ENCODE measurements at places on chromosomes 2 and 18.
A peak's percentile ranks its signal among the peaks of the same experiment; 100 is the strongest.

- DNase-seq = no peak
Measured at GRCh38 chr2:222739939-222740338, 68.5 kb downstream of the MOGAT1 start.

DNA sequence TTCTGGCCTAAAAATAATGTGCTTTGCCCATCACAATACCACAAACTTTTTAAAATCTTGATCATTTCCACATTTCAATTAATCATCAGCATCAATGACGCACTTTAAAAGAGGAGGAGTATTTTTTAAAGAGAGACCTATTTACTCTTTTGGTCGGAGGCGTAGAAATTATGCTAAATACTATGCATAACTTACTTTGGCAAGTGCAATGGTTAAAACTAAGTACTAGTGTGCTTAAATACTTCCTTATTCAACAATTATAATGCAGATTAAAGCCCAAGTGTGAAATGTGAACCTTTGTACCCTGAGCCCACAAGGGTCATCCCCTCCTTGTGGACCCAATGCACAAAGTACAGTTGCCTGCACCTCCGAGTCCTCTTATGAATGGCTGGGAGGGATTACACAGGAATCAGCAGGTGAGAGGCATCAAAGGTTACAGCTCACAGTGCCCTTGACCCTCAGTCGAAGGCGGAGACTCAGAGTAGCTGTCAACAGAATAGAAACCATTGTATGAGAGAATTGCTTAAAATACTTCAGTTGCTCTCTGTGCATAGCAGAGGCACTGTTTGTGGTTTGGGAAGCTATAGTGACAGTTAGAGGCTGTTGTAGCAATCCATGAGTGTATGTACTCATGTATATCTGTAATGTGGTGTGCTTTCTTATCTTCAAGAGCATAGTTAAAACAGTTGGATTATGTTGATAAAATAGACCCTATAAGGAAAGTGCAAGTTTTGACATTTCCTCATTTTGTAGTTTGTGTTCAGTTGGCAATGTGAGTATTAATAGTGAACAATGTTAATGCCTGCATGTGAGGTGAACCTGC, 151.7 kb upstream of the ITGA4 start:
- no peak for DNase-seq

GRCh38 chr2:220078439-220078838, 451.0 kb downstream of the SLC4A3 start:
- DNase-seq = no peak

- no peak for DNase-seq
Measured at GRCh38 chr2:216485745-216486144, 12.9 kb upstream of the RPL37A start.

DNA sequence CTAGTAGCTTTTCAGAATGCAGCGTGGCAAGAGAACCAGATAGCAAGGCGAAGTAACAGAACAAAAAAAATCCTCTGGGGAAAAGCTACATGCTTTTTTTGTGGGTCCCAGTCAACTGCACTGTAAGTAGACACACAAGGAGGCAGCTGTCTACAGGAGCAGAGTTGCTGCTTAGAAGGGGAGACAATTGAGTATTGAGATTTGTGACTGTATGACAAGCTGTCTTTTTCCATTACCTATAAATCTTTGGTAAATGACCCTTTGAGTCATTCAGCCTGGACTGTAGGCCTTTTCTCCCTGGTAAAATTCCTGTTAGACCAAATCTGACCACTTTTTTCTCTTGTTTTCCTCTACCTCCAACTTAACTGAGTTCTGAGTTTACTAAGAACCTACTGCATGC, 144.1 kb upstream of the FOSL2 start:
- no peak for DNase-seq

- no peak for DNase-seq
Measured at GRCh38 chr2:53867773-53868172, 8.0 kb upstream of the GPR75 start.

GRCh38 chr2:162242586-162243280, 512 bp downstream of the FAP start:
- DNase-seq = no peak

DNA sequence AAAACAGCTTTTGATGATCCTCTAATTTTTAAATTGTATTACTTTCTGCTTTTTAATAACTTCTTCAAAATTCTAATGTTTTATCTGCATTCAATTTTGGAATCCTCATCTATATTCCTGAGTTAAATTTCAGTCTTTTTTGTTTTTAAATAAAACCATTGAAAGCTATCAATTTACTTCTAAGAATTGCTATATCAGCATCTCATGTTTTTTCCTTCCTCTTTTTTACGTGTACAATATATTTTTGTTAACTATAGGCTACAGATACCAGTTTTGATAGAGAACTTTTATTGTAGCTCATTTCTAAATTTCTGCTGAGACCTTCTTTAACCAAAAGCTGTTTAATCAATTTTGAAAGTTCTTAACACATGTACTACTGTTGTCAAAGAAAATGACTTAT, 84.5 kb downstream of the SS18 start:
- DNase-seq = no peak

GRCh38 chr2:109143214-109144187, 14.5 kb downstream of the SH3RF3 start:
- DNase-seq = no peak

DNA sequence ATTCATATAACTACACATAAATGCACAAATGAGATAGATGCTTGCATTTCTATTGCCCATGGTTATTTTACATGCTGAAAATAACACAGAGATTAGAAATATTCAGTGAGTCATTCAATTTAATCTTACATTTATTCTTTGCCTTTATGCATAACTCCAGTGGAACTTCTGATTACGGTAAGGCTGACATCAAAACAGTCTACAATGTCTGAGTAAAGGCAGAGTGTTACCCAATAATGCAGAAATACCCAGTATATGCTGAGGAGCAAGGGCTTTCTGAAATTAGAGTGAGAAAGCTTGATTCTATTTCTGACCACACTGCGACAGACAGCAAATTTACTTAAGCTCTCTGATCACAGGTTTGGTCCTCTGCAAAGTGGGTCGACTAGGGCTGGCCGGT, 9.2 kb downstream of the NMI start:
- DNase-seq = no peak

GRCh38 chr2:100817388-100817985, 2.5 kb upstream of the NPAS2 start:
- DNase-seq = no peak

DNA sequence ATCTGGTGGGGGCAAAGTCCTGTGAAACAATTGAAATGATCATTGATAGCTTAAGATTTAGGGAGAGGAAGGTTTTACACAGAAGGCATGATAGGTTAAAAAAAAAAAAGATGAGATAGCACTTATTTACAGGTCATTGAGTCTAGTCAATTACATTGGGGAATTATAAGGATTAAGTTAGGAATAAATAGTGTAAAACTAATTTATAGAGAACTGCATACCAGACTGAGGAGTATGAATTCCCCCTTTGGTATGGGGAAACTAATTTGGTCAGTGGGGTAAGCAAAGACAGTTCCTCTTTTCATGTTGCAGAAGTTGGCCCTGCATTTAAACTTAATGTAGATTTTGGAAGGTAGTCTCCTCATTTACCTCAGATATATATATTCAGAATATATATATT, 10.8 kb downstream of the GLS start:
- DNase-seq = no peak

DNA sequence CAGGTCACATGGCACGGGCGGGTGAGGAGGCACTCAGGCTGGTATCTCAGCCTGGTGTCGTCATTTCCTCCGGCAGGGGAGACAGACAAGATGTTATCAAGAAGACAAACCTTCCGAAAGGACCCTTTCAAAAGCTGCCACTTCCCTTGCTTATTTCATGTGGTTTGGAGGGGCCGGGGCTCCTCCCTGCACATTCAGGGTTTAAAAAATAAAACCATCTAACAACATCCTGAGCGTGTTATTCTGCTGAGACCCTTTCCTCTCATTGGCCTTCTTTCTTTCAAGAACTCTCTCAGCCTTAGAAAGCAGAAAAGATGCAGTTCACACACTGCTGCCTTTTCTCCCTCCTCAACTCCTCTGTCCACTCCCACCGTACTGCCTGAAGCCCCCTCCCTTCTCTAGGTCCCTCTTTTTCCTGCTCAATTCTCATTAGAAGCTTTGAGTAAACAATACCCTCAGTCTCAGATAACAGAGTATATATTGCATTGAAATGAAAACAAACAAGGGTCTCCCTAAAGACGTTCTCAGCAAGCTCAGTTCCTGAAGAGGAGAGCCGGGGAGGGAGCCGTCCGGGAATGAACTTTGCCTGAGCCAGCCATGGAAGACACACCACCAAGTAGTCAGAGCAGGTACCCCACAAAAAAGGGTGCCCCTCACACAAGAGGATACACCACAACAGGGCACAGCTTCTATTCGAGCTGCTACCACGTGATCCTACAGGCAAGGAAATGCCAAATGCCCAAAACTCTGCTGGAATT, 9.7 kb downstream of the SMAD7 start:
- no peak for DNase-seq

DNA sequence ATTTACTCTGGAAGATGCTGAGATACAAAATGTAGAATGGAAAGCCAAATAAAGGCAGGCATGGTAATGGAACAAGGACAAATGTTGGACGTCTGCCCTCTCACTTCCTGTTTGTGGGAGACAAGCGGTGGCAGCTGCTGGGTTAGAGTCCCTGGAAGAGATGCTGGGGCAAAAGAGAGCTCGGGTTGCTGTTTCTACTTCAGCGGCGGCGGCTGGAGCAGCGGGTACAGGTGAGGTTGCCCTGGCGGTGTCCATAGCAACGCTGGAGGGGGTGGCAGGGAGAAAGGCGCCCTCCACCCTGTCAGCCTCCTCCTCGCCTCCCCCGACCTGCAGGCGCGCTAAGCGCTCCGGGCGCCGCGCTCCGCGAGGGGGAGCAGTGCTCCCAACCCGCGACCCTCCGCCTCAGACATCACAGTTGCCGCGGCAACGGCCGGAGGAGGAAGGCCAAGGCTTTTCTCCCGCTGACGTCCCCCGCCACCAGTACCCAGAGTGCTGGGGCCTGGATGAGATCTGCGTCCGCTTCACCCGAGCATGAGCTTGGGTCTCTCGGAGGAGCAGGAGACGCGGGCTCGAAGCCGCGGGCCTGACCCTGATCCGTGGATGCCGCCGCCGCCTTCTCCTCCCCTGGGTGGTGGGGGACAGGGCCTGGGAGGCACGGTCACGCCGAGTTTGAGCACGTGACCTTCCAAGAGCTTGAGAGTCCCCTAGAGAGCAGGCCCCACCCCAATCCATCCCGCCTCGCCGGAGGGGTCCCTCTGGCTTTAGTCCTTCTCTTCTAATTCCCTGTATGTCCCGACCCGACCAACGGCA, 65.6 kb downstream of the NOL4 start:
- peak; percentile 3 for DNase-seq

GRCh38 chr2:175282886-175283285, 101.4 kb upstream of the ATP5MC3 start:
- no peak for DNase-seq

DNA sequence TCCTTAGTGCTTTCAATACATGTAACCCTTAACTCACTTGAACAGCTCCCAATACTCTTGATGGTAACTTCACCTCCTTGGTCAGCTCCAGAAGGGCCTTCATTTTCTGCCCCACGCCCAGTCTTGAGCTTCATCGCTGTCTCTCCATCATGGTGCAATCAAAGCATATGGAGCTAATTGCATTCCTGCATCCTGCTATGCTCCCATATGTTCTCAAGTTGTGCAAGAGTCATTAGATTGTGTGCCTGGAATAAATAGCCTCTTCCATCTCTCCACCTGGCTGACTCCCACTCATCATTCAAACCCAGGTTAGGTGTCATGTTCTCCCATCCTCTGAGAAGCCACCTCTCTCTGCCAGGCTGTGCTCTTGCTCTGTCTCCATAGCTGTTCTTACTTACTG, 364.5 kb upstream of the RGPD4 start:
- no peak for DNase-seq

DNA sequence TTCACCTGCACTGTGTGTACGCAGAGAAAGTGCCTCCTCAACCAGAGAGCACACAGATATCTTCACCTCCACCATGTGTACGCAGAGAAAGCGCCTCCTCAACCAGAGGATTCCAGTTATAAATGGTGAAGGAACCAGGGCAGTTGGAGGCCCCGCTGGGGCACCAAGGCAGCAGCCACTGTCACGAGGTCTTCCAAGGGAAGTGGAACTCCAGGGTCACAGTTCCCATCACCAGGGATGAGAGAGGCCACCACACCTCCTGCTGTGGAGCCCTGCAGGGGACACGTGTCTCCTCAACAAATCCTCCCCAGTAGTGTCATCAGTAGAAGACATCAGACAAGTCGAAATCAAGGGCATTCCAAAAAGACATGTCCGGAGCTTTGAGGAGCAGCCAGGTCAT, 28.2 kb upstream of the NFATC1 start:
- DNase-seq = no peak

- no peak for DNase-seq
Measured at GRCh38 chr2:142875652-142876051, 1.8 kb upstream of the KYNU start.

- DNase-seq = no peak
Measured at GRCh38 chr2:128219891-128220290, 98.8 kb downstream of the HS6ST1 start.

GRCh38 chr2:158723181-158723838, 71.8 kb upstream of the DAPL1 start:
- DNase-seq = no peak

DNA sequence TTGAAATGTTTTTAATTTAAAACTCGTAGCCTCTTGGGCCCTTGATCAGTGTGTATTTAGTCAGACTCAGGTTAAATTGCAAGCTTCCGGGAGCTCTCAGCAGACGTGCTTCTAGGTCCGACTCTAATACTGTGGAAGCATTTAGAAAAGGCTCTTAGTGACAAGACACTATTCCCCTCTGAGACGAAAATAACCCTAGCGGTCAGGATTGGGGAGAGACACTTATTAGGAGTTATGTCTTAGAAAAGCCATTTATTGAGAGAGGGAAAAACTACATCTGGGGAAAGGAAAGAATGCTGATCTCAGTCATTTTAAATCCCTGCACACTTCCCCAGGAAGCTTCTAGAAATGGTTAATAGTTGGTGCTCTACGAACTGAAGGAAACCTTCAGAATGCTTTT, 110.5 kb upstream of the NCK2 start:
- no peak for DNase-seq

DNA sequence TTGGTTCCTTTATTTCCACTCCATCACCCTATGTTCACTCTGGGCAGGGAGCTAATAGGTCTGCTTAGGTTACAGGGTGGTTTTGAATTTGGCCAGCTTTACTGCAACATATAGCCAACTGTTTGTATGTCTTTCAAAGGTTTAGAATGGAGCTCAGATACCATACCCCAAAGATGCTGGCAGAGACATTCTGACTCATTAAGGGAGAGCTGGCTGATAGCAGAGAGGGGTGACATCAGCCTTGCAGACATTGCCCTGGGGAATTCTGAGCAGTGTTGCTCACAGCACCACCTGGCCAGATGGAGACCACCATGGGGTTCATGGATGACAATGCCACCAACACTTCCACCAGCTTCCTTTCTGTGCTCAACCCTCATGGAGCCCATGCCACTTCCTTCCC, 2.1 kb downstream of the PROKR1 start:
- no peak for DNase-seq

DNA sequence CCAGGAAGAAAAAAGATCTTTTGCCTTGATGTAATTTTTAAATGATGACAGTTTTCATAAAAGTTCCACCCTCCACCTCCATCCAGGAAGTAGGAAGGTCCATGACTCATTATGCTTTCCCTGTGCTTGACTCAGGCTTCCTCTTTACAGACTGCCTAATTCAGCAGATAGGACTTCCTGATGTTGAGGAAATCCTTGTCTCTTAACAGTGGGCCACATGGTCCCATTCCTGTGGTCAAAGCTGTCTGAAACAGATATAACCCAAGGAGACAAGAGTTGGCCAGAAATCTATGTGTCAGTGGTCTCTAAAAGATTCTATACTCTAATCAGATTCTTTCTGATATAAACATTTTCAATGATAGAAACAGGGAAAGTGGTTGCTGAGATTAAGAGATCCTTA, 119.1 kb downstream of the BAZ2B start:
- peak; percentile 21 for DNase-seq
